ENCODE measurements at places on chromosomes 2 and 18. TPM values are rescaled to one million over a fixed set of nuclear protein-coding genes. Genes with fewer than 3 reads are reported as not detected.

EVX2 gene
- not detected for total RNA-seq

PLEKHH2 gene
- total RNA-seq: 1.7 TPM

SAP130 gene
- total RNA-seq: 6.1 TPM

HDHD2 gene
- 18.6 TPM for total RNA-seq

GNLY gene
- not detected for total RNA-seq

SERPINB13 gene
- total RNA-seq: not detected

PHOSPHO2 gene
- total RNA-seq: 0.54 TPM

SH3BP4 gene
- total RNA-seq: 122 TPM

MORN2 gene
- 13.1 TPM for total RNA-seq

All from IMR-90 (cell line).